ENCODE measurements at places on chromosomes 2 and 18.

- no peak for DNase-seq
Observed at GRCh38 chr2:11589316-11589940, 55.6 kb downstream of the GREB1 start.

- DNase-seq = no peak
Observed at GRCh38 chr2:45199973-45200372, 190.7 kb upstream of the SIX2 start.

DNA sequence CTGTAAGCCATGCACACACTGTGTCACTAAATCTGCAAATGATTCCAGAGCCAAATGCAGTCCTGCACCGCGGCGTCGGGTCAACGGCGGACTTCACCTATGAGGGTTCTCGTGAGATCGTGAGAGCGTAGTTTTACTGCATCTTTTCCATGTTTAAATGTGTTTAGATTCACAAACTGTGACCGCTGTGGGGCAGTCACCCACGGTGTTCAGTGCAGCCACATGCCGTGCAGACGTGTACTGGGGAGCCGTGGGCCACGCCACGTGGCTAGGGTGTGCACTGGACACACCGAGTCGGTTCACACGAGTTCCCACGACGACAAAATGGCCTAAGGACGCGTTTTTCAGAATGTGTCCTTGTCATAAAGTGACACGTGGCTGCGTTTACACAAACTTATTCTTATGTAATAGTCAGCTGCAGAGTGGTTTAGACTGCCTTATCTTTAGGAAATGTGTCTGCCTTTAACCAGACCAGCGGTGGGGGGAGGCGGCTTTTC lies 34.1 kb downstream of the NFATC1 start:
- no peak for DNase-seq

DNA sequence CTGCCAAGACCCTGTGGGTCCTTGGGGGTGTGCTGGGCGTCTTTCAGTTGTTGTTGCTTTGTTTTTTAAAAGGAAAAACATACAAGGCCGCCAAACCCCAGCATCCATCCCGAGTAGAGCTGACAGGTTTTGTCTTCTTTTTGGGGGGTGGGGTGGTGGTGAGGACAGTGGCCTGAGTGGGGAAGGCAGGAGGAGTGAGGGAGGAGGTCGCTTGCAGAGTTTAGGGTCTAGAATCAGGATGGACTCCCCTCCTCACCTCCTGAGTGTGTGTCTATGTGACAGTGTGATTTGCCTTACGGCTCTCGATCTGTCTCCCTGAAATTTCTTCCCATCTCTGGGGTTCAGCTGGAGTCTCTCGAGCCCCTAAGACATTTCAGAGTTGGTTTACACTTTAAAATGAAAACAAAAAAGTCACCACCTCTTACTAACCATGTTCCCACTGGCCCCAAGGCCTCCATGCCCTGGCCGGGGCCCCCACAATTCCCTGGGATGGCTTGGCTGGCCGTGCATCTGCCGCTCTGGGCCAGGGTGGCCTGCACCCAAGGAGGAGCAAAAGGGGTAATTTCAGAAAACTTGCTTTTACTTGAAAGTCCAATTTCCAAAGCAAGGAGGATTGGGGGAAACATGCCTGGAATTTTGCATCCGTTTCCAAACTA lies 5.0 kb downstream of the SIX3 start:
- no peak for DNase-seq

GRCh38 chr2:222518570-222519381 lies 94.4 kb downstream of the SGPP2 start:
- DNase-seq = no peak

DNA sequence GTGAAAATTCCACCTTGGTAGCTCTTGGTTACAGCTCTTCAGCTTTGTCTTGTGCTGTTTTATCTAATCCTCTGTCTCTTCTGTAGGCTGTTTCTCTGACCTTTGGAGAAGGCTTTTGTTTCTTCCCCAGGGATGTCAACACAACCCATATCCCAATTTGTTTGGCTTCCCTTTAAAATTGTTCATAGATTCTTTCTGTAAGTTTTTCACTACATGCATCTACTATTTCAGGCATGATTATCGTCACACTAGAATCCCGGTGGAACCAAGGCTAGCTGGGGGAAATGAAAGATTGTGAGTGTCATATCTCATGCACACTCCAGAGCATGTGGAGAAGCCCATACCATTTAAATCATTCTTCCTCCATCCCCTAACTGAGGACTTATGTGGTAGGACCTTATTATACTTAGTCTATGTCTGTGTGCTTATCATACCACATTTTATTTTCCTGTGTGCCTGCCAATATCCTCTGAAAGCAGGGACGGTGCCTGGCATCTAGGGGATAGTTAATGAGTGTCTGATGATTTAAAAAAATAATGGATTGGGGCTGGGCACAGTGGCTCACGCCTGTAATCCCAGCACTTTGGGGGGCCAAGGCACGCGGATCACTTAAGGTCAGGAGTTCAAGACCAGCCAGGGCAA lies 59.9 kb downstream of the CRIM1 start:
- DNase-seq = no peak

DNA sequence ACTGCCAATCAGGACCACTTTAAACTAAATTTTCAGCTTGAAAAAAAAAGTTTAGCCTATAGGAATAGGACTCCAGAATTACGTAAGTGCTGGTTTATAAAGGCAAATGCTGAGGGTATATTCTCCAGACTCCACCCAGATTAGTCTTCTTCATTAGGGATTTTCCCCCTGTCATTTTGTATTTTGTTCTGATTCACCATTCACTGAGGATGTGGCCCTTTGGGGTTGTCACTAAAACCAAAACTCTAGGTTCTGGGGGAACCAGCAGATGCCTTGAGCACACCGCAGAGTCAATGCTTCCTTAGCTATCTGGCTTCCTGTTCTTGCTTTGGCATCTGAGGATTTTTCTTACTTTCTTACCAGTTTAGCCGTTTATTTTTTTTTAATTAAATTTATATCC lies 10.5 kb downstream of the SCYGR4 start:
- no peak for DNase-seq

GRCh38 chr2:195343540-195343939 lies 313.5 kb upstream of the SLC39A10 start:
- DNase-seq = no peak

DNA sequence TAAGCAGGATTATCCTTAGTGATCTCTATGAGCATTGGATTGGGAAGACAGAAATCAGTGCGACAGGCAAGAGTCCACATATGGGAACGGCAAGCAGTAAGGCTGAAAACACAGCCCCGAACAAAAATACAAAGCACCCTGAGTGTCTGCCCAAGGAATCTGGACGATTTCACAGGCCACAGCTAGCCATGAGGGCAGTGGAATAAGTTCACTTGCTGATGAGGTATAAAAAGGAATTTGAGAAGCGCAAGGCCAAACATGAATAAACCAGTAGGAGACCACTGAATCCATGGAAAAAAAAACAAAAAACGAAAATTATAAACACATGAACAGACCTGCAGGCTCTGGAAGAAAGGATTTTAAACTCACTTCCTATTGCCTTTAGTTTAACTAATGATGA lies 24.3 kb downstream of the WDSUB1 start:
- DNase-seq = no peak

DNA sequence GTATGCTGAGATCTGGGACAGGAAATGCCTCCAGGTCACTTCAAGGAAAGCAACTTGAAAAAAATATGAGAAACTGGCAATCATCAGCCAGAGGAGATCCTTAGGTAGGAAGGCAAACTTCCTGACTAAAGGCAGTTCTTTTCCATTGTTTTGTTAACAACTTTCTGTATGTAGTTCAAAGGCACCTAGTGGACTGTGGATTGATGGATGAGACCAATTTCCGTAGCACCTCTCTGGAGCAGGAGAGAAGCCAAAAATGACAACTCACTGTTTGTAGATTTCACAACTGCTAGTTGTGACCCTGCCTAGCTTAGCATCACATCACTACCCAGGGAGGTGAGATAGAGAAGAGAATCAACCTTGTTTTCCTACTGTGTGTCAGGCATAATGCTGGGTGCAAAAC lies 21.8 kb upstream of the NOSTRIN start:
- no peak for DNase-seq
